ENCODE measurements at places on chromosomes 5 and 9.

DNA sequence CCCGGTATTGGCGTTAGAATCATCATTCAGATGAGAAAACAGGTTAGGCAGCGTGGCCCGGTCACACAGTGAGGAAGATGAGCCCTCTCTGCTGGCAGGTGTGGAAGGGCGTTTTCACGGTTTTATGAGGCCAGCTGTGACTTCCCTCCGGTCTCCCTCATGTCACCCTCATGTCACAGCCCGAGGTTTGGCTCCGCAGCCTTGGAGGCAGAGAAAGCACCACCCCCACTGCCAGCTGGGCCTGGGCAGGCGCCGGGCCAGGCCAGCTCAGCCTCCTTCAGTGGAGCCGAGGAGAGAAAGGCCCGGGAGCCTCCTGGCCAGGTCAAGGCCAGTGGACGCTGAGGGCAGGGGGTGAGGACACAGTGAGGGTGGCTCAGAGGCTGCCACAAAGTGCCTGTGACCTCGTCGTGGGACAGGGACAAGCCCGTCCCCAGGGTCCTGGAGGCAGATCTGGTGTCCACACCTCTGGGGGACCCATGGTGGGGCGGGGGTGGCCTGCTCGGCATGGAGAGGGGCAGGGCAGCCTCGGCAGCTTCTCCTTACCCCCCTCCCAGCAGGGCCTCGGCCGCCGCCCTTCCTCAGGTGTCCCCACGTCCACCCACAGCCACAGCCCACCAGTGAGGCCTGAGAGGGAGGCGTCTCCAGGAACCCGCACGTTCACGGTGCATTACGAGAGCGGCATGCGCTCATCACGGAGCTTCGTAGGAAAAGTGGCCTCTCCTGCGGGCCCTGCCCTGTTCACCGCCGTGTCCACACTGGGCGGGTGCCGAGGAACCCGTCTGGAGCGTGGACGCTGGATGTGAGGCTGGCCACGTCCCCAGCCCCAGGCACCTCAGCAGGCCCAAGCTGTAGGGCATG, 32.2 kb downstream of the EXD3 start:
- DNase-seq: no peak

DNA sequence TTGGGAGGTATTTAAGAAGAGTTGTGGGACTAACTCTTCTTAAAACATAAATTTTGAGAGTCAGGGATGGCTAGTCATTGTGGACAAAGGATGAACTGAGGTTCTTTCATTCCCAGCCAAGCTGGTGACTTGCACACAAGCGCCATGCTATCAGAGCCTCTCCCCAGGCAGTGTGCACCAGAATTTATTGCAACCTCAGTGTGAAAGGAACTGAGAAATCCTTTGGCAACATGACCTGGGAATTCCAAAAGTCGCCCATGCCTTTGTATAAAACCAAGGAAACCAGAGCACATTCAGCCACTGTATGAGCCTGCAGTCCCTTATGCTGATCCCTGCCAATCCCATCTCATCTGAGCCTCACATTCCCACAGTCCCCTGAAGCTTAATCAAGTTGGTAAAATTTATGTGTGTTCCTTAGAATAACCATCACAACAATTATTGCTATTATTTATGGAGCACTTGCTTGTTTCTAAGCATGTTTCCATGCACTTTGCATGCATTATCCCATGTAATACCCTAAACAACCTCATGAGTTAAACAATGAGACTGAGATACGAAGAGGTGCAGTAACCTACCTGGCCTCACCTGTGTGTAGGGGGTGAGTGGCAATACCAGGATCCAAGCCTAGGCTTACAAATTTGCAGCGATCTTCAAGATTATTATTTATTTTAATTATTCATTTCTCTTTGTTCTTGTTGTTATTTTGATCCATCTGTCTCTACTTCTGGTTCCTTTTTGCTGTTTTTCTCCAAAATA, 116.4 kb downstream of the NTRK2 start:
- no peak for DNase-seq

DNA sequence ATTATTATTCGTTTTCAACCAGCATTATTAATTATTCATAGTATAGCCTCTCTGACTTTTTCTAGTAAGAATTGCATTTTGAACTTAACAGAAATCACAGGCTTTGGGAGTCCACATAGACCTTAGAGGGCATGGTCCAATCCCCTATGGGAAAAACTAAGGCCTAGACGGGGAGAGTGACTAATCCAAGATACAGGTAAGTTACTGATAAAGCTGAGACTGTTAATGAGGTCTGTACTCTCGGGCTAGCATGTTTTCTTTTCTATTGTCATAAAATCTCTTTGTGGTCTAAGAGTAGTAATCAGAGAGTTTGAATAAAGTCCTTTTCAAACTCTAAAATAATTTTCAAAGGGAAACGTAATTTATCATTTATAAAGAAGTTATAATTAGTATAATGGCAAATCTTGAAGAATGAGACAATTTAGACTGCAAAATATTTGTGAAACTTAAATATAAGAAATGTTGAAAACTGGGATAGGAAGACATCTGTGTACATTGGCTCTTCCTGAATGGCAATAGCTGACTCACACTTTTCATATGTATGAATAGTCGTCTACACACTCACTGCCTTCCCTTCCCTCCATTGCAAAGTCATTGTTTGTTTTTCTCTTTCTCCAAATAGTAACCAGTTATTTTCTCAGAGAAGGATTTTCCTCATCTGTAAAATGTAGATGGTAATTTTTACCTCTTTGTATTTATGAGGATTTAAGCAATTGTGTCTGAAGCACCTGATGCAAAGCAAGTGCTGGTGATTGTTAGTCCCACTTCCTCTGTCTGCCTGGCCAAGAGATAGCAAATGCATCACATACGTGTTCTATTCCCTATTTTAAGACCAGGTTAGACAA, 207.9 kb upstream of the CD180 start:
- DNase-seq: no peak

- DNase-seq: peak; percentile 39
These were observed 35.3 kb upstream of the SMIM23 start for GRCh38 chr5:171750311-171750788.

GRCh38 chr9:34995670-34996060, 6.1 kb downstream of the DNAJB5 start:
- no peak for DNase-seq

DNA sequence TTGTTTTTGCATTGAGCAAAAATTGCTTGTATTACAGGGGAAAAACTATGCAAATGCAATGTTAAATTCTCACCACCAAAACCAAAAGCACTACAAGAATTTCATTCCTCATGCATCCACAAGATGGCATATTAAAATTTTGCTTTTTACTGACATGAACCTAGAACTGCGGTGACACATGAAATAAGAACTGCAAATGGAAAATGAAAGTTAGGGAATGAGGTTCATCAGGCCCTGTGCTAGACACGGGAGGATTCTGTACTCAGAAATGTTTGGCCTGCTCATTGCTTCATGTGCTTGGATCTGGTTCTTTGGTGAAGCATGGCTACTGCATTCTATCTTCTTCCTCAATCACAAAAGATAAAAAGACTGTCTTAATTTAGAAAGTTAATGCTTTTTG, 9.1 kb upstream of the RFK start:
- DNase-seq: peak; percentile 34

GRCh38 chr9:89601306-89601705, 3.5 kb upstream of the GADD45G start:
- DNase-seq: no peak

GRCh38 chr9:70091572-70091971, 47.9 kb downstream of the MAMDC2 start:
- DNase-seq: no peak

GRCh38 chr5:13941468-13941867, 3.0 kb downstream of the DNAH5 start:
- no peak for DNase-seq

DNA sequence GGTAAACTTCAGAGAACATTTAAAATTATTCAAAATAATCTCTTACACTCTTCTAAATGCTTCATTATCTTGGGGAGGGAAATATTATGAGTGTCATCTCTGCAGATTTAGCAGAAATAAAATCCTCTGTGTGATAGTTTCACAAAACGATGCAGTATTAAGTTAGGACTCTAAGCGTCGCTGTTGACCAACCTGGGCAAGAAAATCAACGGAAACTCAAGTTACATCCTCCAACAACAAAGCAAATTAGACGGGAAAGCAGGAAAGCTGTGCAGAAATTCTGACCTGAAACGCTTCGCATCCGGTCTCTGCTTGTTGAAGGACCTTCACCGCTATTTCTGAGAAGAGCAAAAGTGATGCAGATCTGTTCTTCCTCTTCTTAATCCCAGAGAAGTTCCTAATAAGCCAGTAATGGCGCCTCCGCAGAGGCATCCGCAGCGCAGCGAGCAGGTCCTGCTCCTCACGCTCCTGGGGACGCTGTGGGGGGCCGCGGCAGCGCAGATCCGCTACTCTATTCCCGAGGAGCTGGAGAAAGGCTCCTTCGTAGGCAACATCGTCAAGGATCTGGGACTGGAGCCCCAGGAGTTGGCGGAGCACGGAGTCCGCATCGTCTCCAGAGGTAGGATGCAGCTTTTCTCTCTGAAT, at the start of gene PCDHGA6:
Gene PCDHGA6, plus strand, starts transcription at position 219 of the 645 bp plus-strand sequence. Its CDS starts 193 bp downstream, at position 412.
- DNase-seq: peak; percentile 15

GRCh38 chr5:98031926-98032325, 741.5 kb upstream of the RGMB start:
- DNase-seq: no peak

GRCh38 chr9:21730899-21731298, 71.5 kb upstream of the MTAP start:
- DNase-seq: no peak

DNA sequence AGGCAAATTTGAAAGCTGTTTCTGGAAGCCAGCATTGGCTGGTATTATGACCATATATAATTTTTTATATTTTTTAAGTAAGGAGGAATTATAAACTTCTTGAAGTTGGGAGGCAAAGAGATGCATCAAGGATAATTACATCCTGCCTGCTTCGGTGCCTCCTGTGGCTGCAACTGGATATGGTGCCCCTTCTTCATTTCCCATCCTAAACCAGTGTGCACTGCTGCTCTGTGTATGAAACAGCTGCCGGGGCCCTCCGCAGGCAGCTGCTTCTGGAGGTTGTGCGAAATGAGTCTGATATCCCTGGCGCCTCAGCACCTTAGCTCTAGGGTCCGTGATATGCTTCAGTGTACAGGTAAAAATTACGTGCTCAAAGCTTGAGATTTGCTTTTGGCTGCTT, 304.2 kb downstream of the ENC1 start:
- DNase-seq: no peak

- no peak for DNase-seq
These were observed 183.2 kb downstream of the FRMD3 start for GRCh38 chr9:83355024-83355444.

- no peak for DNase-seq
These were observed 28.8 kb upstream of the MELK start for GRCh38 chr9:36543916-36544315.

- DNase-seq: no peak
These were observed 22.9 kb upstream of the CMYA5 start for GRCh38 chr5:79666758-79667157.

GRCh38 chr5:23740029-23740428, 232.6 kb downstream of the PRDM9 start:
- DNase-seq: no peak

DNA sequence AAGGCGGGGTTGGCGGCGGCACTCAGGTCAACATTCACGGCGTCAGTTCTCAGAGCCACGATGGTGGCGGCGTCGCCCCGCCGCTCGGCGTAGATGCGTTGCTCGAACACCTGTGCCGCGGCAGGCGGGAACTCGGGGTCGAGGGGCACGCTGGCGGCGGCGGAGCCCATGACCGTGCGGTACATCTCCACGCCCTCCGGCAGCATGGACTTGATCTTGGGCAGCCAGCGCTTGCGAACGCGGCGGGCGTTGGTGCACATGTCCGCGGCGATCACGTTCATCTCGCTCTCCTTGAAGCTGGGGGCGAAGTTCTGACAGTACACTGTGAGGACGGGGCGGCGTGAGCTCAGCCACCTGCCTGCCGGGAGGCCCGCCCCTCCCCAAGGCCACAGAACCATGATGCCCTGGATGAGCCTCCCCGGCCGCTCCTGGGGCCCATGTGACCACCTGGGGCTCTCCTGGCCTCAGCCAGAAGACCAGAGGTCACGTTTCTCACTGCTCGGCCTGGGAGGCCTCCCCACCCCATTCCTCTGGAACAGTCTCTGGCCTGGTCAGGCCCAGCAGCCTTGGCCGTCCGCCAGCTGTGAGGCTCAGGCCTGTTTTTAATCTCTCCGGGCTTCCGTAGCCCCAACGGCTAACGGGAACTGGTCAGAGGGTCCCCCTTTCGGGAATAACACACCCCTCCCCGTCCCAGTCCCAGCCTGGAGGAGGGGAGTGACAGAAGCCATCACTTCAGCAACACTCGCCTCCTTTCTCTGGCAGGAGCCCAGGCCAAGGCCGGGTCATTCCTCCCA, 50.7 kb upstream of the UBAC1 start:
- DNase-seq: no peak

GRCh38 chr9:20065046-20065445, 276.2 kb upstream of the SLC24A2 start:
- DNase-seq: no peak
